RPMI8226 (cell line): ENCODE measurements at places on chromosomes 2 and 18.
A peak's percentile ranks its signal among the peaks of the same experiment; 100 is the strongest.

DNA sequence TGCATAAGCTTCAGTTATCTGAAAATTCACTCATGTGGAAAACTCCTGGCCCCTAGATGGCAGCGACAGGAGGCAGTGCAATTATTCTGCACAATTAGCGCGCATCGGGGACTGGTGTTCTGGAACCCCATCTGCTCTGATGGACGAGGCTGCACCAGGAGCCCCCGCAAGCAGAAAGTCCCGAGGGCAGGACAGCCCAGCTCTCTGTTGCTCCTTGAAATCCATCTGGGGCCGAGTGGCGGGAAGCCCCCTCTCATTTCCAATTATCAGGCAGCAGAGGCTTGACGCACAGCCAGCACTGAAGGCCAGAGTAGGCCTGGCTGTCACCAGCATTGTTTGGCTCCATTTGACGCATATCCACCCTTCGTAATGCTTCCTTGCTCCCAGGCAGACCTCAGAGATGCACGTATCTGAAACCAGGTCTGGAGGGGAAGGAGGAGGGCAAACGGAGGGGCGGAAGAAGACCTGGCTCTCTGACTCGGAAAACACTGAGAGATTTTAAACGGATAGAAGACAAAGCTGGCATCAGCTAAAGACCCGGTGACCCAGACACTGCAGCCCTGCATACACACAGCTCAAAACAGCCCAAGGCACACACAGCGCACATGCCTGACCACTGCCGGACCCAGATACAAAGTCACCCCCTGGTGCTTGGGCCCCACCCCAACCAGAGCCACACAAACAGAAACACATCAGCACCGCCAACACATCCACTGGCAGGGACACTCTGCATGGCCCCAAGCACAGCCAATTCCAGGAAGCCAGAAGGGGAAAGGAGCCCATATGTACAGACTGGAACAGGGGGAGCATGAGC, 69.8 kb downstream of the TNS1 start:
- no peak for DNase-seq

DNA sequence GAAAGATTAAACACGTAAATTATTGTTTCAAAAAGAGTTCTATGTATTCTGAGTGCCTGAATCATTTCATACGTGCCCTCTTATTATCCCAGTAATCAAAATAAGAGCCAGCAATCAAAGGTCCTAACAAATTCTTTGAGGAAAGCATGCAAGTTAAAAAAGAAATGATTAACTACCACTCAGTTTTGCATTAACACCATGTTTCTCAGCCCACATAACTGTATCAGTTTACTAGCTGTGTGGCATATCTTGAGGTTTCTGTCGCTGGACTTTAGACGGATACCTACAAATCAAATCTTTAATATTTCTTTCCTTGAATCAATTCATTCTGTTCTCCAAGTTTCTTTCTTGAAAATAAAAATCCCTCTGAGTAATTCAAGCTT, 668.9 kb upstream of the CHAC2 start:
- DNase-seq, result no peak

- no peak for DNase-seq
Measured at GRCh38 chr18:26708806-26709716, 156.4 kb downstream of the AQP4 start.

DNA sequence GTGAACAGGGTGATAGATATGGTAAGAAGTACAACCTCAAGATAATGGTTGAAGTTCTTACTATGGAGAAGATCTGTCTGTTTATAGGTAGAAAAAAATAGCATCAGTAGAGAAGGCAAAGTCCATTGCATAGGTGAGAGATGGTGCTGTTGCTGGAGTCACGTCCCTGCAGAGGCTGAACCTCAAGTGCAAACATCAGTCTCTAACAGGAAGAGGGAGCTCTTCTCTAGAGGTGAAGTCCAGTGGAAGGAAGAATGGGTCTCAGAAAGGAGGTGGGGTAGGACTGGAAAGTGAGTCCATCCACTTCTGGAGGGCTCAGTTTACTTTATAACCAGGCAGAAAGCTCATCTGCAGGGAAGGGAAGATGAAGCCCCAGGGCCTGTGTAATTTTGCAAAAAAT, 337.7 kb downstream of the MEIS1 start:
- DNase-seq, result no peak

DNA sequence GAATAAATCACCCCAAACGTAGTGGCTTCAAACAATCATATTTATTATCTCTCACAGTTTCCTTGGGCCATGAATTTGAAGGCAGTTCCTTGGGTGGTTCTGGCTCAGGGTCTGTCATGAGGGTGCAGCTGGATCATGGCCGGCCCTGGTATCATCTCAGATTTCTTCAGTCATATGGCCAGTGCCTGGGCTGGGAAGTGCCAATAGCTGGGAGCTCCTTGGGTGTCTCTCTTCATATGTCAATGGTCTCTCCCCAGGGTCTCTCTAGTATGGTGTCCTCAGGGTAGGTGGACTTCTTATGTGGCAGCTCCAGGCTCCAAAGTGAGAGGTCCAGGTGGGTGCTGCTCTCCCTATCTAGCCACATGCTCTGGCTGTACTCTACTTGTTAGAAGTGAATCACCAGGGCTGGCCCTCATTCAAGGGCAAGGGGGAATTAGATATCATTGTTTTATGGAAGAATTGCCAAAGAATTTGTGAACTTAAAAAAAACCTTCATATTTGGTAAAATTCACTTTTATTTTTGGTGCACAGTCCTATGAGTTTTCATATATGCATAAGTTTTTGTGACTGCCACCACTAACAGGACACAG, 15.4 kb downstream of the FHOD3 start:
- DNase-seq, result no peak

DNA sequence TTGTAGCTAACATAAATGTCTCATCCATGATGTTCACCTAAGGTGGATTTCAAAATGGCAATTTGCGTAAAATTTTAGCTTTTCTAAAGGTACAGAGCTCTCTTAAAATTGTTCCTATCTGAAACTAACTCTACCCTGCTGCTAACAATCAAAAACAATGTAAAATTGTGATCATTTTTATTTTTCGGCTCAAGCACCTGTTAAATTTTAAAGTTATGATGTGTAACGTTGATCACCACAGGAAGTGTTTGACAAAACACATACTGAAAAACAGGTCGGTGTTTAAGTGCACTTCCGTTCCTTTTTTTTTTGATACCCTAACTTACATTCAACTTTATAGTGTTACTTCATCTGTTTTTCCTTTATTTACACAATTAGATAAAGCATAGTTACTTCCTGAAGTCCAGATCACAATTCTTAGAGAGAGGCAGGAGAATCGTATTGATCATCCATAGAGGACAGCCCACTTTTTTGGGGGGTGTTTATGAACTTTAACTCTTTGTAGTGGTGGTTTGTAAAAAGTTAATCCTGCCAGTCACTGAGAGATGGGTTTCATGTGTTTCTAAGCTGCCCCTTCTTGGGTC, 6.0 kb upstream of the NCK2 start:
- no peak for DNase-seq

DNA sequence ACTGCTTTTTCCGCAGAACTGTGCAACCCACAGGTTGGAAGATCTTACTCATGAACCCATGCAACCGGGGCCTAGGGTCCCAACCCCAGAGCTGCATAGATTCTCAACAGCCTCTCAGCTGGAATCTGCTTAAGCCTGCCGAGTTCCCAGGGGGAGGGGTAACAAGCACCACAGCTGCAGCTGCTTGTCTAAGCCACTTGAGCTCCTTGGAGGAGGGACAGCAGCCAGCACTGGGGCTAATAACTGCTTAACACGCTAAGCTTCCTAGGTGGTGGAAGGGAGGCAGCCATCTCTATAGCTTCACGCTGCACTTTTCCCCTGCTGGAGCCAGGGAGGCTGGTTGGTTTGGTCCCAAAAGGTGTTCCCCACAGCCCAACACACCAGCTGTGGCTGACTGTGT, 311.6 kb downstream of the DSC3 start:
- DNase-seq, result no peak

DNA sequence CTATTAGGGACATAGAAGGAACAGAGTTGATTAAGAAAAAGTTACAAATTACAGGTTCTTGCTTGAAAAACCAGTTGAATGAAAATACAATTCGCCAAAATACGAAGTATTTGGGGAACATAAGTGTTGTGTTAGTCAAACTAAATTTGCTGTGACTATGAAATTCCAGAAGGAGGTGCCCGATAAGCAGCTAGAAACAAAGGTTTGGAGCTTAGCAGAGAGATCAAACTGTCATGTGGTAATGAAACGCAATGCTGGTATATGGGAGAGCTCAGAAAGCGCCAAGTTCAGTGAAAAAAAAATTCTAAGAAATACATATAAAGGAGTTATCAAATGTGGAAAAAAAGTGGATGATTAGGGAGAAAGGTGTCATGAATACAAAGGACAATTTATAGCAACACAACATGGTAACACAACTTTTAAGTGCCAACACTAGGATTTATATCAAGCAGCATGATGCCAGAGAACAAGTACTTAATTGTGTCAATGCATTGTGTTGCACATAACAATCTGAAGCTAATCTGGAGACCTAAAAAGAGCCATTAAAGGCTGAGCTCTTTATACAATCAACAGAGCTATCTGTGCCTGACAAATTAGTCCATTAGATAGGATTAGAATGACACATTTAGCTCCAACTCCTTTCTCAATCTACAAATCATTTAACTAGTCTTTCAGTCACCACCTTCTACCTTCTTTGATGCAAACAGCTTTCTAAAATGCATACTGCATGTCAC, 31.2 kb downstream of the SMAD2 start:
- DNase-seq, result no peak

DNA sequence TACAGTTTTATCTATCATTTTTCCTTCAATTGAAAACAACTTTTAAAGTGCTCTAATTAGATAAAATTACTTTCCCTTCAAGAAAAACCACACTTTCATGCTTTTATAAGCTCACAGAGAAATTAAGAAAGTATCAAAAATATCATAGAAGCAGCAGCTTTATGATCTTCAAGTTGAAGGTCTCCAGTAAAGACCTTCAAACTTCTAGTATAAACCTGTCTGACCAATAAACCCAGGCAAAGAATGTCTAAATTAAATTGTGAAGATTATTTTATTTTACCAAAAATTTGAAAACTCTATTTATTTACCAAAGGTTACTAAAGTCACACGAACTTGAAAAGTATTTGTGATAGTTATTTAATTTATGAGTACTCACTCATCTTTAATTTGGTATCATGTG, 9.3 kb upstream of the SCTR start:
- DNase-seq, result no peak

DNA sequence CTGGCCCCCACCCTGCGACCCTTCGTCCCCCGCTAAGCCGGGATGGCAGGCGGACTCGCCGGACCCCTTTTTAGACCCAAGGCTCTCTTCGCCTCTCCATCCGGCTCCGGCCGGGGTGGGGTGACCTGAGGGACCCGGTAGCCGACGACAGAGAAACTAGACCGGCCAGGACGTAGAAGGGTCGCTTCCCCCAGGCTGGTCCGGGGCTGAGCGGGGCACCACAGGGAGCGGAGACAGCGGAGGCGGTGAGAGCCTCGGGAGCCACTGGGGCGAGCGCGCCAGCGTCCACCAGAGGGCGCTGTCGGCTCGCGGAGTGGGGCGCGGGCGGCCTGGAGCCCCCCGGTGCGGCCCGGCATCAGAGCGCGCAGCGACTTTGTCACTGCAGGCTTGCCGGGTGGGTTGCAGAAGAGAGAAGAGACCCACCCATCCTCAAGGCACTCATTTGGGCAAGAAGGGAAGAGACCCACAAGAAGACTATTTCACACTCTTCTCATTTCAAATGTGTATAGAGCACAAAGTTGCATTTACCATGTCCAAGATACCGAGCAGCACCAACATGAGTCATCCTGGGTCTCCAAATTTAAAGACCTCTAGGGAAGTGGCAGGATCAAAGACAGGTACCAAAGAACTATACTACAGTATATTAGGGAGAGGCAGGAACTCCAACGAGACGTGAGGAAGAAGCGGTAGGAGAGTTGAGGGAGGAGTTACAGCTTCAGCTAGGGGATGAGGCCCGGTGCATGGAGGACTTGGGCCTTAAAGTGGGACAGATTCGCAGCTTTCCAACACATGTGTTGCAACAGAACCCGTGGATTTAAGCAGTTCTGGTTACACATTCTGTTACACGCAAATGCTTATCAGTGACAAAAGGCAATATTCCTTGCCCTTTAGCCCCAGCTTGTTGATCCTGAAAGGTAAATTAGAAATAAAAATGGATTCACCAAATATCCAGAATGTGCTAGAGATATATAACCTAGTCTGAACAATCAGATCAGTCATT, 7.6 kb upstream of the PRKCE start:
- DNase-seq, result peak; percentile 82

- no peak for DNase-seq
Measured at GRCh38 chr2:96347395-96347794, 11.8 kb downstream of the NCAPH start.

- no peak for DNase-seq
Measured at GRCh38 chr2:20185176-20186022, 39.5 kb downstream of the SDC1 start.

- DNase-seq, result no peak
Measured at GRCh38 chr2:218953366-218953954, 6.0 kb upstream of the CDK5R2 start.

GRCh38 chr2:101829429-101829828, 131.9 kb downstream of the MAP4K4 start:
- no peak for DNase-seq

DNA sequence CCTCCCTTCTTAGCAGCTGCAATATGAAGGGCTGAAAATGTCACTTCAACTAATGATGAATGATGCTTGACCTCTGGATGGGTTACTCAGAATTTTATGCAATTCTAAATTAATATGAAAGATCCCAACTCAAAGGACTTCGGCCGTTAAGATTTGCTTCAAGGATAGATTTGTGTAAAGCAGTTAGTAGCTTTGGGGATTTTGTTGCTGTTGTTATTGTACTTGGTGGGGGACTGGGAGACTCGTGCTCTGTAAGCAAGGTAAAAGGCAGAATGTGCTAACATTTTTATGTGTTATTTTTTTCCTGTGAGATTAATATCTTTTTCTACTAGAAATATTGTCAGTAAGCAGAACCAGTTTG, 478.8 kb downstream of the ARHGAP15 start:
- no peak for DNase-seq

DNA sequence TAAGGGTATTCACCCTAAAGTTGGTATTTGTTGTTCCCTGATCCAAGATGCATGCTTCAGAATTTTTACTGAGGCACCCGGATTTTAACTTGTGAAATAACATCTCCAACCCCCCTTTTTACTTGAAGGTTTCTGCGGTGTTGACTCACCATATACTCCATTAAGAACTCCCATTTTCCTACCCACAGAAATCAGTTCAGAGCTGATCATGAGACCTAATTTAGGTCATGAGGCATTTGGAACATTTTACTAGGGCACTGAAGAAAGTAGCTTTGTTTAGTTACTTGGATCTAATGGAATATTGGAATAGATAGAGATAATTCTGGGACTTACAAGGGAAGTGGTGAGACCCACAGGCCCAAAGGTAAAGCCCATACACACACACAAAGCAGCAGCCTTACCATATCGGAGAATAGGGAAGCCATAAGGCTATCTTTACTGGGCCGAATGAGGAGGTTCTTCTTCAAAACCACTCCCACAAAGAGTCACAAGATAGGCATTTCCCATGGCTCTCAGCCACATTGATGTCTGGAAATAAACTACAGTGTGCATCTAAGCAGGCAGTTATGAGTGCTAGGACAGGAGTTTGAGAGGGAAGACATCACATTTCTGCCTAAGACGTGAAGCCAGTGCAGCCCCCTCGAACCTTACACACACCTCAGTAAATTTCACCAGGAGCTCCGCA, 681.0 kb upstream of the LRRTM4 start:
- no peak for DNase-seq
